Left colon (tissue), 2 donors: ENCODE measurements at places on chromosomes 2 and 18. TPM values are rescaled to one million over a fixed set of nuclear protein-coding genes. Genes with fewer than 3 reads are reported as not detected.
A peak's percentile ranks its signal among the peaks of the same experiment; 100 is the strongest.

DNA sequence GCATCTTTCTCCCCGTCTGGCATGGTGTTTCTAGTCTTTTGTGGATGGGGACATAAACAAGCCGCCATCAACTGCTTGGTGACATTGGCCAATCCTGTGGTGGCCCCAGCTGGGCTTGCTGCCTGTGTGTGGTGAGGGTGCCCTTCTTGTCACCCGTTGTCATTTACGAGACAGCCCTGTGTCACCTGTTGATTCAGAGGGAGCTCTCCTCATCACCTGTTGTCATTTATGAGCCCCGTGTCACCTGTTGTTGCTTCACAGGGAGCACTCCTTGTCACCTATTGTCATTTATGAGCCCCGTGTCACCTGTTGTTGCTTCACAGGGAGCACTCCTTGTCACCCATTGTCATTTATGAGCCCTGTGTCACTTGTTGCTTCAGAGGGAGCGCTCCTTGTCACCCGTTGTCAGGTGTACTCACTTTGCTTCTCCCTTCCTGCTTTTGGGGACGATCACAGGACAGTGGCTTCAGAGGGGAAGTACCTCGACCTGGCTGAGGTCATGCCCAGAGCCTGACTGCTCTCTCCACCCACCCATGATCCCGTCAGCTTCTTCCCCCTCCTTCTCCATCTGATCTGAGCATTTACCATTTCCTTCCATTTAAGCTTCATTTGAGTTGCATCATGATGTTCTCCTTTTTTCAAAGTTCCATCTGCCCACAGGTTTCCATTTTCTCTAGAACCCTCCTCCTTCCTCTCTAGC is 29.1 kb downstream of the HPCAL1 start:
- DNase-seq, result peak; percentile 59

DNA sequence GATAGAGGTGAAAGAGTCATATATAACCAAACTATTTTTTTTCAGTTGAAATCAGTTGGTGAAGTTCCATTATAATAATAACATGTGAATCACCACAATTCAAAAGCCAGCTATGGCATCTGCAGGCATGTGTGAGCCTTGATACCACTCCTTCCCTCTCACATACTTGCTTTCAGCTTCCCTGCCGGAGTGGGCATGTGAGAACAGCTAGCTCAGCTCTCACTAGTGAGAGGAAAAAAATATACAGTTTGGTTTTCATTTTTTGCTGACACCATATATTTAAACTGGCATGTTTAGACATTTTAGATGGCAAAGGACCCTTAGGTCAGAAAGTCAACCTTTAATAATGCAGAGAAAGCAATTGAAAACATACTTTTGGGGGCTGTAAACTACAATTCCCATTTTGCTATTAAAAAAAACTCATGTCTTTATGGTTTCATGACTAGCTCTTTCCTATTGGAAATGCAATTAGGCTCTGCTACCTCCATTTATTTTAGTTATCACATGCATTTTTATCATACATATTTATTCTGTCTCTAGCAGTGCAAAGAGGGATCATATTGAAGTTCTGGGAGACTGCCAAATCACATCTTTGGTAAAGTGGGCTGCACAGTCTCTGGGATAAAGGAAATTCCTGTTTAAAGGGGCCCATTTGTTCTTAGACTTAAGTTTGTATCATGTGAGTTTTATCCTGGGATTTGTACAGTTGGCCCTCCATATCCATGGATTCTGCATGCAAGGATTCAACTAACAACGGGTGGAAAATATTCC is 33.2 kb upstream of the SLC40A1 start:
- no peak for DNase-seq

The DYNAP gene
- total RNA-seq, result not detected

GRCh38 chr2:217058791-217059755 is 199.2 kb upstream of the TNP1 start:
- DNase-seq, result no peak

- no peak for DNase-seq
These were observed 68.1 kb downstream of the BOD1L2 start for GRCh38 chr18:57214976-57215375.

The TXNL4A gene
- total RNA-seq, result 96.2 TPM

- no peak for DNase-seq
These were observed 522.7 kb downstream of the THSD7B start for GRCh38 chr2:137287913-137288639.

- DNase-seq, result peak; percentile 48
These were observed 135.6 kb upstream of the ZNF236 start for GRCh38 chr18:76686737-76687231.

DNA sequence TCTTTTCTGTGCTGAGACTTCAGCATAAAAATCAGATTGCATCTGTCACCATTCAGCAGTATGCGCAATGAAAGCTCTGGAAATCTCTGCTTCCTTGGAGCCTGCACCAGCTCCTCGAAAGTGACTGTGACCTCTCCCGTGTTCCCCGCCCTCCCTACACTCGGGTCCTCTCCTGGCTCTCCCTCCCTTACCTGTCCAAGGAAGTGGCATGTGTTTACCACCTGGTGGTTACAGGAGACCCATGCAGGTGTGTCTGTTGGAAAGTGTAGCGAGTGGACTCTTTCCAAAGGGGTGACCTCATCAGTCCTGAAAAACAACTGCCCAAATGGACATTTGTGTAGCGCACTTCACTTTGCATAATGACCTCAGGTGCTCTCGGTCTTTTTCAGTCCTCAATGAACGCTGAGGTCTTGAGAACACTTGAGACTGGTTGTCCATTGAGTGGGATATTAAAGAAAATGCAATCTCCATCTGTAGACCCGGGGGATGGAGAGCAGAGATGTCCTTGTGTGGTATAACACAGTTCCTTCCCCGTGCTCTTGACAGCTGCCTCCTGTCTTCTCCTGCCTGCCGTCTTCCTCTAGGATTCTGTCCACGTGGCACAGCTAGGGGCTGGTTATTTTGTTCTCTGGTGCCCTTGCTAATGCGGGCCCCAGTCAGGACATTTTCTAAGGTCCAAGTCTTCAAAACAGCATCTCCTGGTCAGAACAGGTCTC is 133.2 kb downstream of the ACKR3 start:
- DNase-seq, result no peak

GRCh38 chr2:109331081-109331480 is 202.1 kb downstream of the SH3RF3 start:
- DNase-seq, result no peak
